ENCODE measurements at places on chromosomes 2 and 18.
A peak's percentile ranks its signal among the peaks of the same experiment; 100 is the strongest.

- DNase-seq: no peak
Observed at GRCh38 chr2:237062585-237062984, 23.1 kb upstream of the COPS8 start.

DNA sequence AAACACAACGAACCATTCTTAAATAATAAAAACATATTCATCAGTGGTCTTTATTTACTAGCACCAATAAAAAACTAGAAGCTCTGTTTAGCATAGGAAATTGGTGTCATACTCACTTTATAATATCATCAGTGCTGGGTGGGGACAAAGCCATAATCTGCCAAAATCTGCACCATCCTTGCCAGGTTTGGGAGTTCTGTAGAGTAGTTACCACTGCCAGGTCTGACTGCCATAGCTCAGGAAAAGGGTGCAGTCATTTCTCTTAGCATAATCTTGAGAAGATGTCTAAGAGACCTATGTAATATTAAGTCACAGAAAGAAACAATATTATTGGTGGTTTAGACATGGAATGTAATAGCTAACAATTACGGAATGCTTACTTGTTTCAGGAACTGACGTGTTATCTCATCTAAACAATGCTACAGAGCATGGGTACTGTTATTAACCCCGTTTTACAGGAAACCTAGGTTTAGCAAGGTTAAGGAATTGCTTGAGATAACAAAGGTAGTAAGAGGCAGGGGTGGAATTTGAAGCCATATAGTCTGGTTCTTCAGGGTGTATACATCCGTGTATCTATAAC lies 1.6 kb upstream of the MARCHF7 start:
- no peak for DNase-seq

GRCh38 chr2:229917793-229918192 lies 4.0 kb downstream of the TRIP12 start:
- no peak for DNase-seq

DNA sequence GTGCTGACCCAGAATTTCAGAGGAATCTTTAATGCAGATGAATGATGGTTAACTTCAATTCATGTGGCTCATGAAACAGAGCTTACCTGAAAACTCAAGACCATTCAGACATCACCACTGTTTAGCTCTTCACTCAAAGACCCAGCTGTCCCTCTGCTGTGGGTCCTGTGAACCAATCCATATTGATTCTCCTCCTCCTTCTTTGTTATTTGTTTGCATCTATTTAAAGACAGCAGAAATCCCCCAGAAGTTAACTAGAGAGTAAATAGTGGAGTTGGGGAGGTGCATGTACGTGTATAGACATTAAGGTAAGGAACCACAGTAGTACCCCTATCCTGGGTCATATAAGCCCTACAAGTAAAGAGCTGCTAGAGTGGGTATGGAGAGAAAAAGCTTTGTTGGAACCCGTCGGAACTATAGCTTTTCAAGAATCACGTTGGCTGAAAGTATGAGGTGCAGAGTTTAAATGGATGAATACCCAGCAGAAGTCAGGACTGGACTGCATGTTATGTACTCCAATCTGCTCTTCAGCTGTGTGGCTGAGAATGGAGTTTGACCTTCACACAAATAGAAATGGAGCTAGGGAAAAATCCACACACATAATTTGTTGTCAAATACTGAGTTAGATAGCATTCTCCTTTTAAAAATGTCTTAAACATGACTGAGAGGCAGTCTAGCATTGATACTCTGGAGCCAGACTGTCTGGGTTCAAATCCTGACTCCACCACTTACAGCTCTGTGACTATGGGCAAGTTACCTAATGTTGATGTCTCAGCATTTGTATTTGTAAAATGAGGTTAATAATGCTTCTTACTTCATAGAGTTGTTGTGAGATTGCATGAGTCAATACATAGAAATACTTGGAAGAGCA lies 81.7 kb upstream of the HK2 start:
- DNase-seq: no peak

DNA sequence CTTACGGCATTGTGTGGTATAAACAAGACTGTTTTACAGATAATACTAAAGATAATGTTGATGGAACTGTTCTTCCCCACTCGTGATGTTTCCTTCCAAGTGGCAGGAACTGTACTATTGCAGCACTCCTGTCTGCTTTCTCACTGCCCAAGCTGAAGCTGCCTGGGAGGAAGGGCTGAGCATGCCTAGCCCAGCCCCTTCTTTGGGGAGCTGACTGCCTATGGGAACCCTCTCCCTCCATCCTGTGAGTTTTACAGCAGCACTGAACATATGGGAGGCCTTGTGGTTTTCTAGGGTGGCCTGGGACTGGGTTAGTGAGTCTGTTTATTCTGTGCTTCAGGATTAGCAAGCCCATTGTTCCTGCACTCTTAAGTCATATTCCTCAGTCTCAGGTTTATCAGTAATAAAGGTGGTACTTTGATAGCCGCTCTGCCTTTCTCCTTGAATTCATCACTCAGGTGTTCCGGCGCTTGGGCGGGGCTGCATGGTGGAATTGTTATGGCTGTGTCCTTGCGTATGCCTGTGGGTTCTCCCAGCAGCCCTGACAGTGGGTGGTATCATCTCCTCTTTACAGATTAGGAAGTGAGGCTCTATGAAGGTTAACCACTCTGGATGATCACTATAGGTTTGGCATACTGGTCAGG lies 379.7 kb downstream of the PTPRM start:
- peak; percentile 36 for DNase-seq

GRCh38 chr2:17827785-17828184 lies 11.5 kb downstream of the MSGN1 start:
- DNase-seq: no peak

DNA sequence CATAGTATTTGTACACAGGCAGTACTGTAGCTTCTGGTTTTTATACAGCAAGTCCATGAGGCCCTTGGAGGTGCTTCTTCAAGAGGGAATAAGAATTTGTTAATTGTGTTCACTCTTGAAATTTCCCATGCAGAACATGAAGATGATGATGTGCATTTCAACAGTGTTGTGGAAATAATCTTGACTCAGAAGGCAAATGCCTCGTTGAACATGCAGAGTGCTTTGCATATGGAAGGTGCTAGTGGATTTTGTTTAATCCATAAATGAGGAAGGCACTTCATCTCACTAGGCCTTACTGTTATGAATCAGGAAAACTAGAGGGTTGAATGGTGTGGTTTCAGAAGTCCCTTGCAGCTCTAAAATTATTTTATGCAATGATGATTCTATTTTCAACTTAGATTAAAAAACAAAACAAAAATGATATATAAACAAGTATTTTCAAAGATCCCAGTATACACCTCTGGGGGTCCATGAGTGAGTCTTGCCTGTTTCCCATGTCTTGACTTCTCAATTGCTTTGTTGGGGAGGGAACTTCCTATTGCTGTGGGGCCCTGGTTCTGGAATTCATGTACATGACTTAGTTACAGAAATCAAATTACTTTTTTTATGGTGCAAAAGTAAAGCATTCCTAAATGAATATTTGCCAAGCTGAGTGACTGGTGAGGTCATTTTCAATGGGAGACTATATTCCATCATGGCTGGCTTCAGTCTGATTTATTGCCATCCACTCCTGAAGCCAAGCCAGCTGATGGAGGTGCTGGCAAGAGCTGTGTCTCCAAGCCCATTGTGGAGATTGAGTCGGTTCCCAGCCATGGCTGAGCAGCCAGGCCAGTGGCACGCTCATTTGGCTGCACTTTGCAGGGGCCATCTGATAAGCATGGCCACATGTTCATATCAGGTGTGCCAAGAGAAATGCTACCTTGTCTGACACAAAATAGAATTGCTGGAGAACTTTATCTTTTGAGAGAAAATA lies 56.5 kb downstream of the MGAT5 start:
- no peak for DNase-seq

DNA sequence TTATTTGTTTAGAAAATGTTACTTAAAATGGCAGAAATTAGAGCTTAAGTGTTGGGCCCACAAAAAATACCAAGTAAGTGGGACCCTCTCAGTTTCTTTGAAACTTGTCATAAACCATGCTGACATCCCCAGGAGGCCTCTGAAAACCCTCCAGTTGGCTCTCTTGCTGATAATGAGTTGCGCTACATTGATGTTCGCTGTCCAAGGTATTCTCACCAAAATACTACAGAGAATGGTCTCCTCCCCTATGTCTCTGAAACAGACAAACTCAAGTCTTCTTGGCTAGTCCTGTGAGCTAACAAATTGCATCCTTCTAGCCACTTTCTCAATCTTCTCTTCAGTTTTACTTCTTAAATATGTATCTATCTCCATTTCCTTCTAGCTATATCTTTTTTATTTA lies 669.4 kb downstream of the IRS1 start:
- DNase-seq: no peak

DNA sequence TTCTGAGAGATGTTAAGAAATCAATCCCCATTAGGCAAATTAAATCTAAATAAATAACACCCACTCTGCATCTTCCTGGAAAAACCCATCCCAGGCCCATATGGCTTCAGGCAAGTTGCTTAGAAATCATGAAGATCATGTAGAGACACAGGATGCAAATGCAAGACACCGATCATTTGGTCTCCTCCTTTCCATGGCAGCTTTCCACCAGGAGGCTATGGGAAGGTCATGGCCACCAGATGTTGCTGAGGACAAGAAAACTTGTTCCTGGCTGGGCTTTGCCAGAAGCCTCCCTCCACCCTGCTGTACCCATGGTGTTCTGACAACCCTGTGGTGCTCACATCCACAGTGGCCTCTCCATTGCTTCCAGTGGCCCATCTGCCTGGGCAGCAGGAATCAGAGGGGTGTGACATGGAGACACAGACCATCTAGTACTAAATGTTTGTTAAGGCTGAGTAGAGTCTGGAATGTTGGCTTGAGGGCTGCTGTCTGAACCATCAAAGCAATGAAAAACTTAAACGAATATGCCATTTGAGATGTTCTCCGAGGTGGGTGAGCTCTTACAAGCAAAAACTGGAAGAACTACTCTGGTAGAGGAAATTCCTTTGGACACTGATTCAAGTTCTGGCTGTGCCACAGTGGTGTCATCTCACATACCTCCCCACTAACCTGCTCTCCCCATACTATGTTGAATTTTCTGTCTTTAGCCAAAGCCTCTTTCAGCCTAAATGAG lies 293.2 kb downstream of the TNS1 start:
- DNase-seq: peak; percentile 65

Measured in GM04504 (cell line).